Pancreas (tissue), 10 donors: ENCODE measurements at places on chromosomes 2 and 18. TPM values are rescaled to one million over a fixed set of nuclear protein-coding genes. Genes with fewer than 3 reads are reported as not detected.

Gene GALR1
- total RNA-seq = not detected

Gene KIF5C
- total RNA-seq = 0.98 TPM

Gene SNRPD1
- 6.6 TPM for total RNA-seq

Gene KIAA2012
- total RNA-seq = not detected

Gene SF3B1
- total RNA-seq = 113 TPM

Gene C2orf80
- not detected for total RNA-seq

GRCh38 chr2:86453836-86454235, 12.7 kb downstream of the KDM3A start:
- DNase-seq = peak; percentile 76

GRCh38 chr18:3848316-3848715, 398.3 kb downstream of the TGIF1 start:
- DNase-seq = no peak

DNA sequence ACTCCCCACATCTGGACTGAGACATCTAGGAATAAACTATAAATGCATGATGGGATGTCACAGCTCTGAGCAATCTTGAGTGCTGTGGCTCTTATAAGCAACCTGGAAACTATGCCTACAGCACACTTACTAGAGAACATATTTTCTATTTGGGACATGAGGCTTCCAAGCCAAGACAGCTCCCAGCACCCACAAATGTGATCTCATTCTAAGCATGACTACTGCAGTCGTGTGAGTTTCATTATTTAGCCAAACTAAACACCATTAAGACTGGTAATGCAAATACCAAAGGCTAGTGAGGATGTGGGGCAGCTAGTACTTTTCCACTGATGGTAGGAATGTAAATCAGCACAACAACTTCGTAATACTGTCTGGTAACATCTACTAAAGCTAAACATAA, 72.5 kb downstream of the RTTN start:
- no peak for DNase-seq

DNA sequence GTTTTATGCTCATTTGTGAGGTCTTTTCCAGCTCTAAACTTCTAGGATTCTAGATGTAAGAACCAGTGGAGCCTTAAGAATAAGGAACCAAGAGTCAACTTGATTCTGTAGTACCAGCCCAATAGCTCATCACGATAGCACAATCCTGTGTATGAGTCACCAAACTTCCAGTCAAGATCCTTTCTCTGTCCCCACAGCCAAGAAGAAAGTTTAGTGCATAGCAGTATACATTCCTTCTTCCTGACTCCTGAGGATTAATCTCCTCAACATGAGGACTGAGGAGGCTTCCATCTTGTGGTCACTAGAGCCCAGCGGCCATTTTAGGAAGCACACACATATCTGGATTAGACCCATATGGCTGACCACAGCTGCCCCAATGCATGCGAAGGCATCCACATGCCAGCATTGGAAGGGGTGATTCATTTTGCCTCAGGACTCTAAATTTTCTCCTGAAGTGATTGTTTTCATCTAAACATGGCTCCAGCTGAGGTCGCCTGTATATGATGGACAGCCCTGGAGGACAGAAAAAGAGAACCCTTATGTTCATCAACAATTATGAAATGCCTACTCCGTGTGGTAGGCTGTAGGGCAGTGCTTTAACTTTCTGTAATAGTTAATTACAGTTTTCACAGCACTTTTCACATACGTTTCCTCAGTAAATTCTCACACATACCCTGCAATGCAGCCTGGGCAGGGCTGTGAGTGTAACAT, 53.5 kb downstream of the RASGRP3 start:
- no peak for DNase-seq

GRCh38 chr2:98663511-98664090, 55.2 kb downstream of the UNC50 start:
- DNase-seq = no peak

- DNase-seq = no peak
These were observed 94.3 kb downstream of the ARHGAP15 start for GRCh38 chr2:143223556-143223955.
